ENCODE measurements at places on chromosomes 11 and 22.

DNA sequence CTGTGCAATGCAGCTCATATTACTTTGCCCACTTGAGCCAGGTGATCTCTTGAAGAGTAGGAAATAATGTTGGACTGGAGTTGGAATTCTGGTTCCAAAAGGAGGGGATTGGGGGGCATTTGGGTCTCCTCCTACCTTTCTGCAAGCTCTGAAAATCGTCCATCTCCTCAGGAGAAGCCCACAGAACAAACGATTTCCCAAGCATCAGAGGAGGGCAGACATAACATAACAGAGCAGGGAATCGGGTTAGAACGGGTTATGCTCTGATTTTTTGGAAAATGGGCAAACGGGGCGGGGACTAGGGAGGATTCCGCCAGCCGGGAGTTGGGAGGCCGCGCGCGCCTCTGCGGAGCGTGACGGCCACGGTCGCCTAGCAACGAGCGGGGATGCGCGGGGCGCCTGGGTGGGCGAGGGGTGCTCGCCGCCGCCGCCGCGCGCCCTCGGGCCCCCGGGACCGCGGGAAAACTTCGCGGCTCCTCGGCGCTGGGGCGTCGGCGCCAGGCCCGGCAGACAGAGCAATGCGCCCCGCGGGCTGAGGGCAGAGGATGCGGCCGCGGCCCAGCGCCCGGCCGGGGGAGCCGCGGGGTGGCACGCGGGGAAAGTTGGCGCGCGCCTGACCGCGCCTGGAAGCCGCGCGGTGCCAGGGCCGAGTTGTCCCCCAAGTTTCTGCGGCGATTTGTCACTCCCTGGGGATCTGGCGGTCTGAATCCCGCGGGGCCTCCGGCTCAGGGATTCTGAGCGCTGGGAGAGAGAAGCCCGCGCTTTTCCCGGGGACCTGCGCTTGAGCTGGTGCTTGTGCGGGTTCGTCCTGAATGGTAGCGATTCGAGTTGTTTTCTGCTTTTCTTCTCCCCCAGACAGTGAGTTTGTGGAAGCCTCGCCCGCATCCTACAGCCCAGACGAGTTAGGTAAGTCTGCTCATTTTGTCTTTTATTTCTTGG lies 27.8 kb upstream of the AMOTL1 start:
- no peak for DNase-seq

DNA sequence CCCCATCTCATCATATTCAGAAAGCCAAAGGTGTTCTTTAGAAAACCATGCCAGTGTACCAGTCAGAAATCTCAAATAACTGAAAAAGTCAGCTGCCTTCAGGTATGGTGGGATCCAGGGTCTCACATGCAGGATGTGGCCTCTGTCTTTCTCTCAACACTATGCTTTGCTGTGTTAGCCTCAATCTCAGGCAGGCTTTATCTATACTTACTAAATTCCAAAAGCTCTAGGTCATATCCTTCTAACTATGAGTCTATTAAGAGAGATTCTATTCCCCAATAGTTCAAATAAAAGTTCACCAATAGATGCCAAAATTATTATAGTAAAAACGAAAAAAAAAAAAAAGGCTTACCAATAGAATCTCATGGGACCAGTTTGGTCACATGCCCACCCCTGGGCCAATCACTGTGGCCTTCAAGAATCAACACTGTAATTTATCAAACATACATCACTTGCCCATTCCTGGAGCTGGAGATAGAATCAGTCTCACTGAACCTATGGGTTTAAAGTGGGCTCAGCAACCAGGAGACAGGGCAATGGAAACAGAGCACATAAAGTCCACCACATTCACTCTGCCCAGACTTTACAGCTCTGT lies 38.0 kb upstream of the APLNR start:
- no peak for DNase-seq

- no peak for DNase-seq
Observed at GRCh38 chr11:2998073-2998850, 6.1 kb upstream of the NAP1L4 start.

GRCh38 chr11:113593698-113594308 lies 112.3 kb downstream of the TMPRSS5 start:
- no peak for DNase-seq

DNA sequence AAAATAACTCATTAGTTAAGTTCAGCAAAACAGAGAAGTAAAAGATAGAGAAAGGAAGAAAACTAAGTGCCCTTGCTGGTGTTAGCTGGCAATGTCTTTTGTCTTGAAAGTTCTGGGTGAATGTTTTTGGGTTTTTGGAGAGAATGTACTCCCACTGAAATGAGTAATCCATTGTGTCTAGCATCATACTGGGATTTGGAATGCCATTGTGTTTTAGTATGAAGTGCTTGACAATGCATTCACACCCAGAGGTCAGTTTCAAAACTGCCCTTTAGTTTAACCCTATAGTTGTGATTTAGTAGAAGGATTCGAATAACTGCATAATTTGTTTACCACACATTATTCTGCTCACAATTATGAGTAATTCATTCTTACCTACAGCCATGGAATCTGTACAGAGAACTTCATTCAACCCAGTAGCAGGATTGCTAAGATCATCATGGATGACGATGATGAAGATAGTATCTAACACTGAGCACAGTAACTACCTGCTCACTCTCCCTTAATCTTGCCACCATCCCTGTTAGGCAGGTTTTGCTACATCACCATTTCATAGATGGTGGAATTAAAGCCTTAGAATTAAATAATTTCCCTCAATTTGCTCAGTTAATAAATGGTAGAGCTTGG lies 33.9 kb downstream of the MAML2 start:
- DNase-seq: no peak

- no peak for DNase-seq
Observed at GRCh38 chr11:120768949-120769348, 255.0 kb upstream of the TBCEL start.

- no peak for DNase-seq
Observed at GRCh38 chr11:36062796-36063365, 119.0 kb downstream of the LDLRAD3 start.

GRCh38 chr11:82533628-82534327 lies 199.9 kb downstream of the FAM181B start:
- no peak for DNase-seq

DNA sequence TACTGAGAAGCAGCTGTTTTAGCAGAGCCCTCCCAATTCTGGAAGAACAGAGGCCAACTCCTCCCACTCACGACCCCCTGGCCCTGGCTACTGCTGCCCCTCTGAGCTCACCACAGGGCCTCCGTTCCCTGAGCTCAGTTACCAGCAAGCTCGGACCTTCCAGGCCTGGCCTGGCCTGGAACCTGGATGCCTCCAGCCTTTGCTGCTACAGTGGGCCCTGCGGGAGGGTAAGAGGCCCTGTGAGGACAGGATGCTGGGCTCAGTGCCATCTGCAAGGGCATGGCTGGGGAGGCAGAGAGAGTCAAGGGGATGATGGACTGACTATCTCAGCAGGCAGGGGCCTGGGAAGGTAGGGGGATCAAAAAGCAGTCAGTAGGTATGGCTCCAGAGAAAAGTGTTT lies 209.9 kb upstream of the NCAM1 start:
- DNase-seq: no peak

All from bone marrow (tissue), 2 donors.